Hepatocyte (in vitro differentiated cells): ENCODE measurements at places on chromosomes 5 and 9. TPM values are rescaled to one million over a fixed set of nuclear protein-coding genes. Genes with fewer than 3 reads are reported as not detected.

DNA sequence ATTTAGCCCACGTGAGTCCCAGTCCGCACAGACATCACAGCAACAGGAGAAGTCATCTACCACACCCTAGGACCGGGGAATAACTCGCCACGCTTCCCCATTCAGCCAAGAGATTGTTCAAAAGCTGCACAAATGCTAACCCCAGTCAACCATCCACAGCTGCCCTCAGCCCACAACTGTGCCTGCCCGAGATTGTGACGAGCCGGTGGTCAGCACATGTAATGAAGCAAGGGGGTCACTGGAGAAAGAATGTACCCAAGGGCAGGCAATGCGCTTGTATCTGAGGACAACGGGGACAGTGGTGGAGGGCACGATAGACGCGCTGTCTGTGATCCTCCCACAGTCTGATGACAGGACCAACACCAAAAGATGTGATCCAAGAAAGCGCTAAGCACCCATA is 67.8 kb downstream of the COL23A1 start:
- no peak for DNase-seq

DNA sequence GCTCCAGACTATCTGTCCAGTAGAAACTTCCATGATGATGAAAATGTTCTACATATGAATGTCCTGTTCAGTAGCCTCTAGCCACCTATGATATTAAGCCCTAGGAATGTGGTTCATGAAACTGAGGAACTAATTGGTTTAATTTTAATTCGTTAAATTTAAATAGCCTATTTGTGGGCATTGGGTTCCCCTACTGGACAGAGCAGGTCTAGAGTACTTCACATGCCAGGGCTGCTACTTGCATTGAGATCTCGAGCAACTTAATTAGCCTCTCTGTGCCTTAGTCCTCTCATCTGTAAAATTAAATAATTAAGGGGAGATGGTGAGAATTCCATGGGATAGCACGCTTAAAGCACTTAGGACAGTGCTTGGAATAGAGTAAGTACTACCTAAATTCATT is 160.0 kb downstream of the PAPPA start:
- no peak for DNase-seq

DNA sequence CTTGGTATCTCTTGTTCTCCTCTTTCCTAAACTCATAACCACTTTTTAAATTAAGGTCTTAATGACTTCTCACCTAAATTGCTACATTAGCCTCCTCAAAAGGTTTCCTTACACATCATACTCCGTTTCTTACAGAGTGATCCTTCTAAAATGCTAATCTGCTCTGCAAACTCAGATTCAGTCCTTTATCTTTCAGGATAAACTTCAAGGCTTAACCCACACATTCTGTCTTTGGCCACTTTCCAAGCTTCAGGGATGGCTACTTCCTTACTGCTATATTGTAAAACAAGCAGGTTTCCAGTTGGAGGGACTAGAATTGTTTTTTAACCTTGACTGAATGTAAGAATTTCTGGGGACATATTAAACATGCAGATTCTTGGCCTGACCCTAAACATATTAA is 105.5 kb upstream of the CHD1 start:
- peak; percentile 55 for DNase-seq

- DNase-seq = no peak
Measured at GRCh38 chr9:7033076-7034045, 275.6 kb downstream of the KDM4C start.

The ZBTB43 gene
- polyA plus RNA-seq = 11.1 and 14.9 TPM in 2 replicates

The GDNF gene
- polyA plus RNA-seq = 0.05 and 0.19 TPM in 2 replicates

DNA sequence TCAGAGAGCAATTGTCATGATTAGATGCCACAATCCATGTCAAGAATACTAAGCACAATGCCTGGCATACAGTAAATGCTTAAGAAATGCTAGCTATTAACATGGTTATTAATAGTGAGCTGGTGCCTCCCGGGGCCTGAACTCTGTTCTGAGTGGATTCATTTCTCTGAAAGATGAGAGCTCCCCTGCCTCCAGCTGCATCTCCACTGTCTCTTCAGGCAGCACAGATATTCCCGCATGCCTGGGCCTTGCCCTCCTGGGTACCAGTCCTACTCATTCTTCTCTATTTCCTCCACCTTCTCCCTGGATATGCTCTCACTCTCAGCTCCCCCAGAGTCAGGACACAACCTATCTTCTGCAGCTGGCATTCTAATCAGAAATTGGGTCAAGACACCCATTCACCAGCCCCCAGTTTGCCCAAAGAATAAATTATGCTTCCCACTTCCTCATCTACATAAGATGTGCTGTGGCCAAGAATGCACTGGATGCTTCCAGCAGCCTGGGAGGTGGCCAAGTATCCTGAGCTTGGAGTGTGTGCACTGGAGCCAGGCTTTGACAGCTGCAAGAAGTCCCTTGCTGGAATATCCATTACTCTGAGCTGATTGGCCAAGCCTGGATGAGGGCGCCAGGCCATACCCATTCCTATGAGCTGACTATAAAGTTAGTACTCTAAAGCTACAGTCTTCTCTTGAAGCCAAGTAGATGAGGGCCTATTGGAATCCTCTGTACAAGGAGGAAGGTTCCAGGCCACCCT is 669.0 kb downstream of the ACTL7B start:
- no peak for DNase-seq

The CLPTM1L gene
- 129 and 143 TPM in 2 replicates for polyA plus RNA-seq

The PCDHGC3 gene
- 35.8 and 40.8 TPM in 2 replicates for polyA plus RNA-seq

GRCh38 chr5:43711496-43711895 is 108.5 kb downstream of the NNT start:
- no peak for DNase-seq
